Right ventricle myocardium superior (tissue), 1 donor: ENCODE measurements at places on chromosomes 4 and X.

- no peak for DNase-seq
These were observed 18.7 kb upstream of the MAP7D3 start for GRCh38 chrX:136269921-136270320.

- no peak for DNase-seq
These were observed 16.9 kb upstream of the MED28 start for GRCh38 chr4:17597517-17597916.

GRCh38 chr4:660401-660800 lies 13.7 kb downstream of the ATP5ME start:
- no peak for DNase-seq

DNA sequence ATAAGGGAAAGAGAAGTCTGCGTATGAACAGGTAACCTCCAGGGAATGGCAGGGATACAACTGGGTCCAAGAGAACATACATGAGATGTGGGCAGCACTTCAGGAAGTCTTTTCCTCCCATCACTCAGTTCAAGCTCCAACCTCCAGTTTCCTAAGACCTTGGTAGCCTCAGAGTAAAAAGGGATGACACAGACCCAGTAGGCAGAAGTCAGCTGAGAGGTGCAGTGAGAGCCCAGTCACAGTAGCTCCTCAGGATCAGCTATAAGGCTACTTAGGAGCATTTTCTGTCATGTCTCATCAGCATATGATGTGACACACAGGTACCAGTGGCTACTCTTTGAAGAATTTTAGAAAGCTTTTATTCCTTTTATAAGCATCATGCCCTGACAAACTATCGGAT lies 12.5 kb upstream of the STS start:
- no peak for DNase-seq

- DNase-seq = no peak
These were observed 620.4 kb downstream of the KCNIP4 start for GRCh38 chr4:21327976-21328700.

GRCh38 chrX:44770121-44770520 lies 73.7 kb upstream of the DUSP21 start:
- no peak for DNase-seq

- no peak for DNase-seq
These were observed 168.8 kb upstream of the PDE5A start for GRCh38 chr4:119797238-119797894.

DNA sequence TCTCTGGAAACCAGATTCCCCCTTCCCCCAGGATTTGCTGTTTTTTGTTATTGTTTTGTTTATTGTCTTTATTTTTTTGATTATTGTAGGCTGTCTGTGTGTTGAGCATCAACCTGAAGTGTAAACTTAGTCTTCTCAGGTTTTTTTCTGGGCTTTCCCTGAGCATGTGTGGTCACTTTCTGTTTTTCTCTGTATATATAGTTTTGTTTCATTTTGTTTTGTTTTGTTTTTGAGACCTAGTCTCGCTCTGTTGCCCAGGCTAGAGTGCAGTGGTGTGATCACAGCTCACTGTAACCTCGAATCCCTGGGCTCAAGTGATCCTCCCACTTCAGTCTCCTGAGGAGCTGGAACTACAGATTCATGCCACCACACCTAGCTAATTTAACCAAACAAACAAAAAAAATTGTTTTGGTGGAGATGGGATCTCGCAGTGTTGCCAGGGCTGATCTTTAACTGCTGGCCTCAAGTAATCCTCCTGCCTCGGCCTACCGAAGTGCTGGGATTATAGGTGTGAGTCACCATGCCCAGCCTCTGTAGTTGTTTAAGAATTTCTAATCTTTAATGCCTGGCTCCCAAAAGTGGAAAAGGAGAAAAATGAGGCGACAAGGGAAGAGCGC lies 9.1 kb downstream of the IL13RA1 start:
- DNase-seq = no peak

- DNase-seq = no peak
These were observed 106.2 kb upstream of the FRMPD4 start for GRCh38 chrX:12032082-12032481.

DNA sequence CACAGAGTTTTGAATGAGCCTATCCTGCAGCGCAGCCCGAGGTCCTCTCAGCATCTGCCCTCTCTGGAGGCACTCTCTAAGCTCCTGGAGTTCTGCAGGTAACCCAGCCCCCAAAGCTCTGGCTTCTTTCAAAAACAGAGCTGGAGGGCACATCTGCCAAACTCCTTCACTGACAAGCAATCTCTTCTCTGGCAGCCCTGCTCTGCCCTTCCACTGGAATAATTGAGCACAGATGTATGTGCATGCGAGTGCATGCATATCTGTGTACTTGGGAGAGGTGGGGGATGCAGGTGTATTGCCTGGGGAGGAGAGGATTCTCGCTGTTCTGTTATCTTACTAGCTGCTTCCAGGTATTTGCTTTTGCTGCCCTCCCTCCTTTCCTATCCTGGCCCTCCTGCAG lies 22.2 kb upstream of the PLP1 start:
- no peak for DNase-seq

- no peak for DNase-seq
These were observed 17.8 kb downstream of the LAS1L start for GRCh38 chrX:65516756-65517155.

- no peak for DNase-seq
These were observed 55.3 kb downstream of the PALLD start for GRCh38 chr4:168551945-168552695.

- DNase-seq = no peak
These were observed 195.5 kb downstream of the ANTXR2 start for GRCh38 chr4:79877511-79877910.

DNA sequence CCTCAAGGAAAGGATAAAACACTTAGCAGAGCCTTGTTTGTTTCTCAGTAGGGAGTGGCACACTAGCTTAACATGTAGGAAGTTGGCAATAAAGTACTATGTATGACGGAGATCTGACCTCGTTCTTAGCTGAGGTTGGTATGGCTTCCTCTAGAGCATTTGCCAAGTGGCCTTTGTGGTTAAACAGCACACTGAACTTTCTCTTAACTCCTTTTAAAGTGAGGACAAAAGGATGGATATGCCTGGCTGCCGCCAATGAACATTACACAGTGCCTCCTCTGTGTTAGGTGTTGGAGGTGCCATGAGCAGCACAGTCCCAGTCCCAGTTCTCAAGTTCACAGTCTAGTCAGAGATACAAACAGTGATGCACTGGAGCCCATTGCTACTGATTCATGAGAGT lies 54.4 kb downstream of the VGLL1 start:
- DNase-seq = no peak

GRCh38 chr4:36349938-36350549 lies 68.6 kb downstream of the DTHD1 start:
- DNase-seq = no peak

- no peak for DNase-seq
These were observed 126.1 kb downstream of the INPP4B start for GRCh38 chr4:142719854-142720541.

DNA sequence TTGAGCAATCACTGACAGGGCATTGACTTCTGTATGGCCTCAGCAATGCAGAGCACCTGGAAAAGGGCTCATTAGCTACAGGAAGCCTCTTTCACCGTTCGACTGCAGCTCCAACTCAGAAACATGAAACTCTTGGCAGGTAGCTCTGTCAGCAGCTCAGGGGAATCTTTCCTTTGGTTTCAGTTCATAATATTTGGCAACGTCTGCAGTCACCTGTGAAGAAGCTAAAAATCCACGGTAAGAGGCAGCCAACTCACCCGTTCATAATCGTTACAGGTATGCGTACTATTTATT lies 354.9 kb downstream of the CAMK2D start:
- no peak for DNase-seq

- DNase-seq = no peak
These were observed 10.5 kb downstream of the STAG2 start for GRCh38 chrX:123971982-123972381.

DNA sequence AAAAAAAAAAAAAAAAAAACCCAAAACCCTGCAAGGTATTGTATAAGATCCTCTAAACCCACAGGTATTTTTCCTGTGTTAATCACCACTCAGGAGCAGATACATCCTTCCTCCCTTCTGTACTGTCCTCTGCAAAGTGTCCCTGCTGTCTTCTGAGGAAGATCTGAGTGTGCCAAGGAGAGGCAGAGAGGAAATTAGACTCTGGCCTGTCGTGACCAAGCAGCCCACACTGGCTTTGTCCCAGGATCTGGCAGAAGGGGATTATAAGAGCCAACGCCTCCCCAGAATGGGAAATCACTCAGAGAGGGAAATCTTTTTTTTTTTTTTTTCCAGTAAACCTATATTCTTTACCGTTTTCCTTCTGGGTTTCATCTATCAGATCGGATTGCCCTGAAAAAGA lies 39.6 kb downstream of the PTCHD1 start:
- DNase-seq = no peak

GRCh38 chrX:102787283-102787682 lies 66.7 kb downstream of the GPRASP3 start:
- DNase-seq = no peak

- no peak for DNase-seq
These were observed 105.8 kb upstream of the TRIM2 start for GRCh38 chr4:153098427-153098826.

GRCh38 chr4:123783921-123784320 lies 387.3 kb downstream of the SPRY1 start:
- DNase-seq = no peak

GRCh38 chr4:73222466-73223257 lies 35.9 kb downstream of the ANKRD17 start:
- no peak for DNase-seq

DNA sequence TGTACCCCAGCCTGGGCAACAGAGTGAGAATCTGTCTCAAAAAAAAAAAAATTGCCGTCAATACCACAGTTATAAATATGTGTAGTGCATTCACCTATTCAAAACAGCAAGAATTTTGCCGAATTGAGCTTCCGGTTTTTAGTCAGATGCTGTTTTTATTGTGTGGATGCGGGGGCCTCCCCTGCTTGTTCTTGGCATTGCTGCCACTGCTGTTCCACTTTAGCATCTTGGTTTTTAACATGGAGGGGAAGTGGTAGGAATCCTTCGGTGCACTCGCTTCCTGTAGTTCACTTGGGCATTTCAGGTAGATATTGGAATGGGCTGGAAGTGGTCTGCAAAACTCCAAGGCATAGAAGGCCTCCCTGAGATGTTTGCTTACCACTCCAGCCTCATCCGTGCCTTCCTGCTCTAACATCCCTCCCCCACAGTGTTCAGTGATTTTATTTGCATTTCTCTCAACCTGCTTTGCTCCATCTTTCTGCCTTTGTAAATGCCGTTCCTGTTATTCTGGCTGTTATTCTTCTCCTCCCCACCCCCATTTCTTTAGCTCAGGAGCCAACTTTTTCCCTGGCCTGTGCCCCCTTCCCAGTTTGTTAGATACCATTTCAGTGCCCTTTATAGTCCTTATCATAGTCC lies 25.5 kb downstream of the MOB1B start:
- DNase-seq = no peak

- no peak for DNase-seq
These were observed 513.6 kb upstream of the PITX2 start for GRCh38 chr4:111136438-111136837.

- no peak for DNase-seq
These were observed 444 bp upstream of the APBB2 start for GRCh38 chr4:41214825-41215146.

- no peak for DNase-seq
These were observed 52.0 kb downstream of the INTS6L start for GRCh38 chrX:135572436-135572835.

- no peak for DNase-seq
These were observed 560.9 kb downstream of the INPP4B start for GRCh38 chr4:142285222-142285583.

- no peak for DNase-seq
These were observed 129.2 kb upstream of the TRIM2 start for GRCh38 chr4:153074936-153075630.
